ENCODE measurements at places on chromosomes 6 and 20.

DNA sequence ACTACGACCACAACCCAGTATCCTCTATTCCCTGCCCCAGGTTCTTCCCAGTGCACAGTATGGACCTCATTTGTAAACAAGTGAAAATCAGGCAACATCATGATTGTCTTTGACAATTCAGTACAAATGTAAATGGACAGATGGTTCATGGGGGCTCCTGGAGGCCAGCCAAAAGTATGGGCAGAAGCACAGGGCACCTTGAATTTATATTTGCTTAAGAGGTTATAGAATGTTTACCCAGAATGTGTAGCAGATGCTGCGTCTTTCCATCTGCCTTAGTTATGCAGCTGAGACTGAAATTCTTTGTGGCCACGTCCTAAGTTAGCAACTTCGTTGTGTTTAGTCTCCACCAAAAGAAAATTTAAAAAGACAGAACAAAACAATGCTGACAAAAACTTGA lies 559.6 kb upstream of the NRSN1 start:
- DNase-seq: no peak

DNA sequence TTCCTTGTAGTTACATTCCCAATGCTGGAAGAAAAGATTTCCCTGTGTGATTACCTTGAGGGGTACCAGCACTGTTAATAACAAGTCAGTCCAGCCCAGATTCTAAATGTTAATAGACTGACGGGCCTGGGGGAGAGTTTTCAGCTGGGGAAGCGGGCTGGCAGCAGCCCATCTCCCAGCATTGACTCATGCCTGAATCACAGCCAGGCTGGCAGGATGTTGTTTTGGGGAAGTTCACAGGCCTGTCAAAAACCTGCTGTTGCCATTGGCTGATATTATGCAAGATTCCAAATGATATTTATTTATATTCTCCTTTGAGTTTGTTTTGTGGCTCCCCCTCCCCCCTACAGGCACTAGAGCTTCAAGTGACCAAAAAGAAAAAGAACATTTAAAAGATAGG lies 213.9 kb upstream of the CNR1 start:
- DNase-seq: peak; percentile 66

GRCh38 chr6:54970337-54970736 lies 123.8 kb downstream of the FAM83B start:
- DNase-seq: peak; percentile 58

- DNase-seq: no peak
These were observed 97.2 kb upstream of the SIRPG start for GRCh38 chr20:1754749-1755148.

DNA sequence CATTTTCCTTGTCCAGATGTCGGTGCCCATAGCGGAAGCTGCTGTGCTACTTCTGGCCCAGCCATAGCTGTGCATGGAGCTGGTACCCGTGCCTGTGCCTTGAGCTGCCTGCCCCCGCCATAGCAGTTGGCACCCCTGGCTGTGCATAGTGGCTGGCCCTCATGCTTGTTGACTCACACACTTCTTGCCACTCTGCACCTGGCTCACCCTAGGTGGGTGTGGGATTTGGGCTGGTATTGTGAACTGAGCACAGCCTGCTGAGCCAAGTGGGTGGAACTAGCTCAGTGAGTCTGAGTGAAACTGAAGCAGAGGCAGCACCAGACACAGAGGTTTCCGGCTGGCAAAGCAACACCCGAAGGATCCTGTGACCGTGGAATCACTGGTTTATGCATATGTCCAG lies 689.5 kb upstream of the EYS start:
- no peak for DNase-seq

DNA sequence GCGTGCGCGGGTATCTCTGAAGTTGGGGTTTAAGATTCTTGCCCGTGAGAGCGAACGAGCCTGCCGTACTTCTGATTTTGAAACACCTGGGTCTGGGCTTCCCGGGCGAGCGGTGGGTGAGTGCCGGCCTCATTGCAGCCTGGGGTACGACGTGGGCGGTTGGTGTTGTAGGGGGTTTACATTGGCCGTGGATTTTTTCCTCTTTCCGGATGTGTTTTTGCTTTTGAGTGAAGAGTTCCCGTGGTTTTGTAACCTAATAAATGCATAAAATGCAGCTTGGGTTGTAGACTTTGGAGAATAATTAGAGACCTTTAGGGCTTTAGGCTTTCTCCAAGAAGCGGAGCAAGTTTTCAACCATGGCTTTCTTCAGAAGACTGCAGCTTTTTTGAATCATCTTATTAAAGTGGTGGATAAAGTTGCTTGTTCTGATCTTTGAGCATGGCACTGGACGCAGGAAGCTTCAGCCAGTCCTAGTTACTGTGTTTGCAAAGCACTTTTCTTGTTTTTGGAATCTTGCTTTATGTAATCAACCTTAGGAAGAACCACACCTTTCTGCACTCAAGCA lies 314 bp downstream of the FARS2 start:
- DNase-seq: peak; percentile 36

- DNase-seq: no peak
These were observed 2.5 kb upstream of the POU3F2 start for GRCh38 chr6:98831959-98832283.

DNA sequence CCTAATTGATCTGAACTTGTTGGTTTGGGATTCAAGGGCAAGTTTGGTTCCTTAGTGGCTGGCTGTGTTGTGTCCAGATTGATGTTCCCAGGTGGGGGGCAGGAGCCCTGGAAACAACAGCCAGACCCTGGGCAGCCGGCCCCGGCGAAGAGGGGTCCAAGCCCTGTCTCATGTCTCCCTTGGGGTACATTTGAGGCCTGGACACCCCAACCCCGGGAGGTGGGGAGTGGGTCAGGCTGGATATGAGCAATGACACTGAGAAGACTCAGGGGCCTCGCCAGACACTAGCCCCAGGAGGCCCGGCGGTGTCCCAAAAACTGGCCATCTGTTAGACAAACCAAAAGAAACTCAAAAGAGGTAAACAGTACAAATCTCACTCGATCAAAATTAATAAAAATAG lies 79.6 kb downstream of the YTHDF1 start:
- no peak for DNase-seq

DNA sequence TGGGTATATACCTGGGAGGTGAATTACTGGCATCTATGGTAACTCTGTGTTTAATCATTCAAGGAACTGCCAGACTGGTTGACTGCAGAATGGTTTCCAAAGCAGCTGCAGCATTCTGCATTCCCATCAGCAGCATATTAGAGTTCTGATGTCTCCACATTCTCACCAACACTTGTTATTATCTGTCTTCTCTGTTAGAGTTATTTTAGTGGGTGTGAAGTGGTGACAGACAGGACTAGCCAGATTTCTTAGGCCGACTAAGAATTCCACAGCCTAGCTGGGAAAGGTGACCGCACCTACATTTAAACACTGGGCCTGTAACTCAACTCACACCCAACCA lies 110.9 kb downstream of the TMEM170B start:
- no peak for DNase-seq

DNA sequence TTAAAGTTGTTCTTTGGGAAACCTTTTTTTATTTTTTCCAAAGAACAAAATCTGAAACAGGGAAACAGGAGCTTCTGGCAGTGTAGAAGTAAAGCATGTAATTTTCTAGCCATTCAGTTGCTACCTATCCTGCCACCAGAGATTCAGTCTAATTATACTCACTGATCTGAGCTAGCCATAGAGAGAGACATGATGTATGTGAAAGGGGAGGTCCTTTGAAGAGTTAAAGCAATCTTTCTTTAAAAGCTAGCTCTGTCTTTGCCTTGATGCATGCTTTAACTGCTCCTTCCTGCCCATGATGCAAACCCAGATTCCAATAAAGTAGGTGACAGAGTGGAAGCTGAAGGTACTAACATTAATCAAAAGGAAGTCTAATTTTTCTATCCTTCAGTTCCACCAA lies 114.1 kb upstream of the GRIK2 start:
- DNase-seq: no peak
